ENCODE measurements at places on chromosomes 2 and 18. TPM values are rescaled to one million over a fixed set of nuclear protein-coding genes. Genes with fewer than 3 reads are reported as not detected.

- no peak for DNase-seq
Measured at GRCh38 chr18:48836806-48837615, 113.8 kb downstream of the SMAD7 start.

DNA sequence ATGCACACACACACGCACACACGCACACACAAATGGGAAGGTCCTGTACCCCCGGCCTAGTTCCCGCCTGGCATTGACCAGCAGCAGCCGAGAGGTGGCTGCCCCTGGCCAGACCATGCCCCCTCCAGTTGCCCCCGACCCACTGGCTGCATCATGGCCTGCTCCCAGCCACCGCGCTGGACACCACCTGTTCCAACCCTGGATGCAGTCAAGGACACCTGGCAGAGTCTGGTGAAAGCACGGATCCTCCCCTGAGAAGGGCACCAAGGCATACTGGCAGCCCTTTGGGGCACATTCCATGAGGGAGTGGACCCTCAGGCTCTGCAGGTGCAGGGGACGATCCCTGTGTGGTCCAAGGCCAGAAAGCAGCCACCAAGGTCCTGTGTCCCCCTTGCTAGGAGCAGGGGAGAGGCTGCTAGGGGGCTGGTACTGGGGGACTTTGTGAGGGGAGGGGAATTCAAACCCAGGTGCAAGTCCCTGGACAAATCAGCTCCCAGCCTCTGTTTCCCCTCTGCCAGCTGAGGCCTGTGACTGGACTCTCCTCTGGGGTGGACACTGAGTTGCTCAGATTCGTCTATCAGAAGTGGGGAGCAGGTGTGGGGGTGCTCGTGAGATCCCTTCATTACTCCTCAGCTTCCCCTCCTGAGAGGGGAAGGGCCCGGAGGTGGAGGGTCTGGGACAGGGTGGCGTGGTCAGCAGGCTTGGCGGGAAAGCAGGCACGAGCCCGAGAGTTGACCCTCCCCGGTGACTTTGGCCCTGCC is 3.5 kb downstream of the ESPNL start:
- no peak for DNase-seq

DNA sequence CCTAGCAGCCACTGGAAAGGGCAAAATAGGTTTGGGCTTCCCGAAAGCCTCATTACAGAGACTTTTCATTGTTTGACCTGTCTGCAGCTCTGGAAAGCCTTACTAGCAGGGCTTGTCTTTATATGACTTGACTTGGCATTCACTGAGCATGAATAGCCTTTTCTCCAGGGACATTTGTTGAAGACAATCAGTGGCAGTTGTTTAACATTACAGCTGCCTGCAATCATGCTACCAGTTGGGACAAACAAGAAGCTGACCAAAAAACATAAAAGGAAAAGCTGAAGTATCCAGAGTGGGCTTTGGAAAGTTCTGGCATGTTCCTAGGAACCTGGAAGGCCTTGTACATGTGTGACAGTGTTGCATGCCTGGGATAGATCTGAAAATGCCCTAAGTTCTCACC is 121.4 kb downstream of the KCNF1 start:
- no peak for DNase-seq

ZC3H6 gene
- 7.1 TPM for polyA plus RNA-seq

RNU2-63P gene
- polyA plus RNA-seq, result not detected

DNA sequence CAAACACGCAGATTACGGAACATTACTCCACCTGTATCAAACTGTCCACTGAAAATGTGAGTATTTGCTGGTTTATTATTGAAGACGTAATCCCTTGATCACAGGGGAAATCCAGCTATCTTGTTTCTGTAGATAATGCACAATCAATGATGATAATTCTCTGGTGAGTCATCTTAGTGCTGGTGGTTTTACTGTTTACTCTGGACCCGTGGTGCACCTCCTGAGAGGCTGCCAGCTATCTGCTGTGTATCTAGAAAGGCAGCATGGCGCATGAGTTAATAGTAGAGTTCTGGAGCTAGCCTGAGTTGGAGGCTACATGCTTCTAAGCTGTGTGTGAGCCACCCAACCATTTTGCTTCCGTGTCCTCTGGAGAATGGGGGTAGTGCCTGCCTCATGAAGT is 6.5 kb downstream of the NCAPH start:
- no peak for DNase-seq

DNA sequence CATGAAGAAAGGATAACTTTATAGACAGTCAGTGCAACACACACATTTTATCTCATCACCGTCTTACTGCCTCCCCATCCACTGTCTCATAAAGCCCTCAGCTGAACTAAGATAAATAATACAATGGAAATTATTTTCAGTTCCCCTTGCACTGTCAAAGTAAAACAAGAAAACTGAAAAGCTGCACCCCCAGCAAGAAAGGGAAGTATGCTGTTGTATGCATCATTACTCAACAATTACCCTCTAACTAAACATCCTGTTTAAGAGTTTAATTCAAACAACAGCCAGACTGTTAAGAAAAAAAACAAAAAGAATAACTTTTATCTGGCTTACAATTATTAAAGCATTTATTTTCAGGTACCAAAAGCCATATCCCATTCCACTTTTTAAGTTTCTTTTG is 25.0 kb downstream of the MPPE1 start:
- peak; percentile 11 for DNase-seq

- no peak for DNase-seq
Measured at GRCh38 chr18:52287151-52287550, 52.8 kb upstream of the DCC start.

- no peak for DNase-seq
Measured at GRCh38 chr18:74277296-74277695, 14.5 kb downstream of the CYB5A start.

DNA sequence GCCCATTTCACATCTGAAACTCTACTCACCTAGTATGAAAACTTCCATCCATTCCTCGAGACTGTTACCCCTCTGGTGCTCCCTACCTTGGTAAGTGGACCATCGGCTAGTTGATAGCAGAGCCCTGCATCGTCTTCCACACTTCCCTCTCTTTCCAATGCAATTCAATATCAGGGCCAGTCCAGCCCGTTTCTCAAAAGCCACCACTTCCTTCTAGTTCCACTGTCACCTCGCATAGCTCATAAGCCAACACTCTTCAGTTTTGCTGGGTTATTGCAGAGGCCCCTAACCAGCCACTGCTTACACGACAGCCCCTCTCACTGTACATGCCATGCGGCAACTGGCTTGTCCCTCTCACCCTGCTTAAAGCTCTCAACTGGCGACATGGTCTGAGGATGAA is 10.2 kb upstream of the ZNF407 start:
- no peak for DNase-seq

TPO gene
- polyA plus RNA-seq, result 0.25 TPM

COL6A3 gene
- 254 TPM for polyA plus RNA-seq

- DNase-seq, result peak; percentile 21
Measured at GRCh38 chr2:105328281-105329196, 996 bp downstream of the TGFBRAP1 start.

IGFBP5 gene
- 548 TPM for polyA plus RNA-seq

ALPI gene
- polyA plus RNA-seq, result not detected
